NAMALWA (cell line): ENCODE measurements at places on chromosomes 3 and 15.

DNA sequence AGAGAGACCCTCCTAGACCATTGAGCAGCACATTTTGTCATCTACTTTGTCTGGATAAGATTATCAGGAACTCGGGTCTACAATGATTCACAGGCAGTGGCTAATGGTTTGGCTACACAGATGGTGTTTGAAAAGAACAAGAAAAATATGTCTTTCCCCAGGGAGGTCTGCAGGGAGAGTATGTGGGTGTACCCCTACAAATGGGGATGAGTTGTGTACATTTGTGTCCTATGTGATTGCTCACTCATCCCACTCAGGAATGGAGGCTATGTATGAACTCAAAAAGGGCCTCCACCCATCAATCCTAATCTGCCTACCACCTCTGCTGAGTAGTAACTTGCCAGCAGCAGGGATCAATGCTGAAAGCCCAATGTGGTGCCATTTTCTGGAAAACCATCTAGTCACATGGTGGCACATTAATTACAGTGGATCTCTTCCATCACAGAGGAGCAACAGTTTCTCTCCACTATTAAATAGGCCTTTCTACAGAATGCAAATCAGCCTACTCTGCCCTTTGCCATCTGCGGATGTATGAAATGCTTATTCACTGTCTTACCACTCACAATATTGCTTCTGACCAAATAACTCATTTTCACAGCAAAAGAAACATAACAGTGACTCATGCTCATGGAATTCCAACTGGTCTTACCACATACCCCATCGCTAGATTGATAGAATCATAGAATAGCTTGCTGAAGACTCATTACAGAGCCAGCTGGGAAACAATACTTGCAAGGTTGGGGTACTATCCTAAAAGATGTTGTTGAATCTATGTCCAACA, 48.3 kb upstream of the TRIM42 start:
- no peak for DNase-seq

DNA sequence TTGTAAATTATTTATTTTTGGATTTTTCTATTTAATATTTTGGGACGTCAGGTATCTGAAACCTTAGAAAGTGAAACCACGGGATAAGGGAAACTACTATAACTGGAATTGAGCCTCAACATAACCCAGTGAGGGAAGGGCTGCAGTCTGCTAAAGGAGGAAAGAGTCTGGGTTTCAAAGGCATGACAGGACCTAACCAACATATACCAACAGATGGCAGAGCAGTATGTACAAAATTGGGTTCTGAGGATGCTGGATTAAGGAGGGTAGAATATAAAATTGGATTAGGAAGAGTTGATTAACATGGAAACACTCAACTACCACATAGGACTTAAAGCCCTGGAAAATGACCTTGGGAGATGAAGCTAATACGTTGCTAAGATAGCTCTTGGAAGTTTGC, 603.5 kb downstream of the MECOM start:
- DNase-seq, result no peak

- DNase-seq, result no peak
These were observed 157.0 kb downstream of the CHST2 start for GRCh38 chr3:143276592-143276991.

- DNase-seq, result no peak
These were observed 995.9 kb downstream of the MCTP2 start for GRCh38 chr15:95227235-95227634.

DNA sequence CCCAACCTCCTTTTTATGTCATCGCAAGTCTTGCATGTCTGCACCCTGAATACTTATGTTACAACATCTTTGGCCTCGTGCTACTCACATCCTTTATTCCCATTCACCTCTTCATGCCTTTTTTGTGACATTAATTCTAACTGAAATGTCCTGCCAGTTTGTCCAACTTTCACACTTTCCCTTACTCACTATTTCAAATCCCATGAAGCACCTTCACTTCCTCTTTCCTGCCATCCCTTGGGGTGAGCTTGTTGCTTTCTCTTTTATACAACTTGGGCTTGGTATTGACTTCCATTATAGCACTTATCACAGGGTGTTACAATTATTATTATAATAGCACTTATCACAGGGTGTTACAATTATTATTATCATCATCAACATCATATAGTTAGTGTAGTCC, 496.3 kb downstream of the NLGN1 start:
- DNase-seq, result no peak

GRCh38 chr3:42685891-42686820, 819 bp downstream of the KLHL40 start:
- no peak for DNase-seq

DNA sequence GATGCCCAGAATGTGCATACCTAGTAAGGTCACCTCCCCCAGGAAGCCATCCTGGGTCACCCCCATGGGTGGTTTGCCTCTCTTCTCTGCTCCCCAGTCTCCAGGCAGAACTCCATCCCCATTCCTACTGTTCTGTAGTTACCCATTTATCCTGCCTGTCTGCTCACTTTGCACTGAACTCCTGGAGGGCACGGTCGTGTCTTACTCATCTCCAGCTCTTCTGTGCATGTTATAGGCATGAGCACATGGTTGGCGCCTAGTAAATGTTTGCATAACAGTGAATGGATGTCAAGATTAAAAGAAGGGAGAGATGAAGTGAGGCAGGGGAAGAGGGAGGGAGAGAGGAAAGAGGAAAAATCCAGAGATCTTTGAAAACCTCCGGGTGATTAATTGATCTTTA, 208.4 kb upstream of the TRIM42 start:
- DNase-seq, result no peak

DNA sequence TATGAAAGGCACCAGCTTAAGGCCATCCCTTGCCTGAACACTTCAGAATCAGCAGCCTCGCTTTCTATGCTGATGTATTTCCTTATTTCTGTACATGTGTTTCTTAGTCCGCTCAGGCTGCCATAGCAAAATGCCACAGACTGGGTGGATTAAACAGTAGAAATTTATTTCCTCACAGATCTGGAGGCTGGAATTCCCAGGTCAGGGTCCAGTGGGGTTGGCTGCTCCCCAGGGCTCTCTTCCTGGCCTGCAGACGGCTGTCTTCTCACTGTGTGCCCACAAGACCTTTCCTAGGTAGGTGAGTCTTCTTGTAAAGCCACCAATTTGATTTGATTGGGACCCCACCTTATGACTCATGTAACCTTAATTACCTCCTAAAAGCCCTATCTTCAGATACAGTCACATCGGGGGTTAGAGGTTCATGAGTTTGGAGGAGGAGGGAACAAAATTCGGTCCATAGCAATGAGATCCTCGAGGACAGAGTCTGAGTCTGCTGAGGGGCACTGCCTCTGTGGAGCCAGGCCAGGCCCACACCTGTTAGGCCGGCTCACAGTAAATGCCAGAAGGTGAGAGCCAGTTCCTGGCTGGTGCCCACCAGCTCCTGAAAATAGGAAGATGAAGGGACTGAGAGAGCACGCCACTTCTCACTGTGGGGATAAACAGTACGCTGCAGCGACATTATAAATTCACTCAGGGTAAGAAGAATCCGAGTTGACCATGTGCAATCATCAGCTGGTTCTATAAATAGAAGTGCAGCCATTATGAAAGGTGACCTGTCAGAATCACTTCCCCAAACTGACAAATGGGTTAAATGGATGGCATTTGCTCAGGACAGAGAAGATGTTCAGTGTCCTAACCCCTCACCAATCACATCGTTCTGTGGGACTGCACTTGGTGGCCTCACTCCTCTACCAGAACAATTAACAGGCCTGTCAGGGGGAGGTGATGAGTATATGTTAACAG, 41.1 kb downstream of the CTXND1 start:
- peak; percentile 7 for DNase-seq

- DNase-seq, result no peak
These were observed 55.6 kb upstream of the C15orf61 start for GRCh38 chr15:67465196-67465952.

DNA sequence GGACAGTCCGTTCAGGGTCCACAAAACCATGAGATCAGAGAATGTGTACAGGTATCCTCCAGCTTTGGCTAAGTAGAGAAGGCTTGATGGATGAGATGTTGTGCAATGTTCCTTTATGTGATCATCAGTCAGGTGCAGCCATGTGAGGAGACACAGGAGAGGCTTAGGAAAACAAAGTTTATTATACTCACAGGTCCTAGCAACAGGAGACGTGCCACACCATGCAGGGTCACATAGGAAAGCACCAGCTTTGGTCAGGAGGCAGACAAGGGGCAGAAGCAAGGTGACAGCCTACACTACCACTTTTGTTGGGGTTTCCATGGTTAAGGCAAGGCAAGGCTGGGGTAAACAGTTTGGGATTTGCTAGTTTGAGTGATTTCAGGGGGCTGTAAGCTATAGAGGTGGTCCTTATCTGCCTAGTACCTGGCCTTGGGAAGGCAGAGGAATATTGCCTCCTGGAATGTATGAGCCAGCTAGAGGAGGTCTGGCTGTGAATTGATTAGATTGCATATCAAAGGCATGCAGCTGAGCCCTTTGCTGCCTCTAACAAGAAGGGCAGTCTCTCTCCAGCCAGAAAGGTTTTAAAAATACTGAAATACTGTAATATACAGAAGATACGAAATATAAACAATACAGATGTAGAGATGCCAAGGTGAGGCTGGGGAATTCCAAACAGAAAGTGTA, 248.6 kb downstream of the RYR3 start:
- no peak for DNase-seq

GRCh38 chr3:151197228-151197627, 5.8 kb downstream of the GPR171 start:
- no peak for DNase-seq

DNA sequence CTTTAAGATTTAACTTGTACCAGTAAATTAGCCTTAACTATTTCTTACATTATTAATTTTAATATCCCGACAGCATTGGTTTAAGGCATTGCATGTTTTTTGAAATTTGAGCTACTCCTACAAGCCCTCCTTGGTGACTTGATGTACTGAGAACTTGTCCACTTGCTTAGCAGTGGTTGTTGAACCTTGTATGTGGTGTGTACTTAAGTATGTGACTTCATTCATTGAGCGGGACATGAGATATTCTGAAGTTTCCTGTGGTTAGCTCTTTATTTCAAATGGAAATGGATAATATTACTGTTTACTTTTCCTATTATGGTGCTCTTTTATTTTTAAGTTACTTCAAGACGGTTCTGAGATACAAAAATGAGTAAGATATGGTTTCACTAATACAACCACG, 3.6 kb upstream of the COL6A5 start:
- no peak for DNase-seq

DNA sequence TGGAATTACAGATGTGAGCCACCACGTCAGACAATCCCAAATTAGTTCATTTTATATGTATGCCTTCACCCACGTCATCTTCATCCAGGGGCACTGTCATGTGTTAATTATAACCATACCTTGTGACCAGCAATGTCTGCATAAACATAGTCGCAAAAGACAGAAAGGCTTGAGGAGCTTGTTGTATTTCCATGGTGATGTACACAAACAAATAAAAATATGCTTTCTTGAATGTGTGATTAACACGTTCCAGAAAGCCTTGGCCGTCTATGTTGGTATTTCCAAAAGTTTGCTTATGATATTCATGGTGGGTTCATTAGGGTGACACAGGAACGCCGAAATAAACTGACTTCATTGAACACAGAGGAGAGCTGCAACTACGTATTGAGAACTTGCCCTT, 524.7 kb upstream of the ZNF717 start:
- no peak for DNase-seq

DNA sequence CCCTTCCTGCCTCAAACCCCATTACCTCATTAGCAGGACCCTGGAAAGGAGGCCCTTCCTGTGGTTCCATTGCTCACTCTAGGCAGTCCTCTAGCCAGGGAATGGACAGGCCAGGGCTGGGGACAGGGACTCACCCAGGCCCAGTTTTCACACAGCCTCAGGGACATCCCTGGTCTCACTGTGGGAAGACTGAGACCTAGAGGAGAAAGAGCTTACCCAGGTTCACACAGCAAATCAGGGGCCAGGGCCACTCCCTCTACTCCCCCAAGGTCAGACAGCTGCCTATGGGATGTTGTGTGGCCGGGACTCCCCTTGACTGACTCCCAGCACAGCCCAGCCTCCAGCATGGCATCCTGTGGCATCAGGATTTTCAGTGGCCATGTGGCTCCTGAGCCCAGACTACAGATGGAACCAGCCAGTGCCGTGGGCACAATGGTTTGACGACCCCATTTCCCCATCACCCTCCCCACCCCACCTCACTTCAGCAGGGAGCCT, 49.3 kb downstream of the ADAMTS7 start:
- DNase-seq, result no peak

- no peak for DNase-seq
These were observed 32.7 kb downstream of the SRPRB start for GRCh38 chr3:133838296-133838789.

DNA sequence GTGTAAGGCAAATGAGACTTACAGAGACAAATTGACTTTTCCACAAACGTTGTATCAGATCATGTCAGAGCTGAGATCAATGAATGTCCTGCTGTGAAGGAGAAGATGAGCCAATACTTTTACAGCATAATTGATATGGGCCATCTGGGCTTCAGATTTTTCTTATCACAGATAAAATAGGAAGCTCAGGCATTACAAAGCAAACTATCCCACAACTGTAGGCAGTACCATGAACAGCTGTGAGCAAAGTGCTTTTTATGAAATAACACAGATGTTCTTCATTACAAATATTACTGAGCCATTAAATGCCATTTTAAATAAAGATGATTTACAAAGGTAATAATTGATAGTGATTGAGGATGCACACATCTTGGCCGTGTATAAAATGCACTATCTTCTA, 852.3 kb downstream of the OTOL1 start:
- no peak for DNase-seq

- no peak for DNase-seq
These were observed 11.9 kb downstream of the CERS3 start for GRCh38 chr15:100516643-100517512.

- no peak for DNase-seq
These were observed 23.5 kb downstream of the PAQR9 start for GRCh38 chr3:142940000-142940399.

GRCh38 chr15:100174159-100174903, 167.4 kb downstream of the ADAMTS17 start:
- DNase-seq, result no peak
